Vagina (tissue), 2 donors: ENCODE measurements at places on chromosomes 7 and 10.

DNA sequence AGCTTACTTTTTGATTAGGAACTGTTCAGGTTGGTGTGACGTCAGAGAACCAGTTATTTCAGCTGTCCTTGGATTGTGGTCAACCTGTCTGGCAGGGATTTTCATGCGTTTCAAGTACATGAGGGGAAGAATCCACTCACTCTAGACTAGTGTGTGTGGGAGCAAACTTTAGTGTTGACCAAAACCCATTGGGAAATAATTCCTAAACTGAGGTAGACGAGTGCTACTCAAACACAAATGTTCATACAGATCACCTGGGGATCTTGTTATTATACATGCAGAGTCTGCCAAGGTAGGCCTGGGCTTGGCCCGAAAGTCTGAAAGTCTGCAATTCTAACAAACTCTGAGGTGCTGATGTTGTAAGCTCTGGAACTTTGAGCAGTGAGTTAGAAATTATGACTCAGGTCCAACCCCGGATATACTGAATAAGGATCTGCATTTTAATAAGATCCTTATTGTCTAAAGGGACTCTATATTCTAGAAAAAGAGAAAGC, 111.1 kb upstream of the CREB5 start:
- DNase-seq, result no peak

GRCh38 chr7:42096681-42097561, 140.1 kb downstream of the GLI3 start:
- DNase-seq, result no peak

- no peak for DNase-seq
These were observed 365.6 kb downstream of the ANKRD7 start for GRCh38 chr7:118590107-118590506.

GRCh38 chr10:46329690-46330016, 42.9 kb downstream of the ANTXRL start:
- peak; percentile 64 for DNase-seq

DNA sequence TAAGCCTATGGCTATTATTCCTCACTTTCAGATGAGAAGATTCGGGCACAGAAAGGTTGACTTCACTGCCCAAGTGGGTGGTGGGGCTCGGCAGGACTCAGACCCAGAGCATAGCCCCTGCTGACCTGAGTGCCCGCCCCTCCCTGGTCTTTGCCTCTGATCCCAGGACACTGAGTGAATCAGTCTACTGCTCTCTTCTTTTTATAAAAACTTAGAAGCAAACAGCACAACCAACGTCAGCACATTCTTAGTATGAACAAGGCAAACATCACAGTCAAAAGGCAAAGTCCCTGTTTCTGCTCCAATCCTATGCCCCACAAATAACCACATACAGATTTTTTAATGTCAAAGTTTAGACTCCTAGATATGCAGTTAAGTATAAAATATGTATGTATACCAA, 237.8 kb downstream of the ZMYND11 start:
- no peak for DNase-seq
